ENCODE measurements at places on chromosomes 5 and 9. TPM values are rescaled to one million over a fixed set of nuclear protein-coding genes. Genes with fewer than 3 reads are reported as not detected.

TMEM215 gene
- total RNA-seq, result 0.06 TPM

ZNF879 gene
- total RNA-seq, result 5.0 TPM

C9orf153 gene
- total RNA-seq, result 0.33 TPM

SOX30 gene
- not detected for total RNA-seq

TAF11L5 gene
- not detected for total RNA-seq

LCN1 gene
- total RNA-seq, result not detected
